Breast epithelium (tissue), 4 donors: ENCODE measurements at places on chromosomes 3 and 15. TPM values are rescaled to one million over a fixed set of nuclear protein-coding genes. Genes with fewer than 3 reads are reported as not detected.
A peak's percentile ranks its signal among the peaks of the same experiment; 100 is the strongest.

DNA sequence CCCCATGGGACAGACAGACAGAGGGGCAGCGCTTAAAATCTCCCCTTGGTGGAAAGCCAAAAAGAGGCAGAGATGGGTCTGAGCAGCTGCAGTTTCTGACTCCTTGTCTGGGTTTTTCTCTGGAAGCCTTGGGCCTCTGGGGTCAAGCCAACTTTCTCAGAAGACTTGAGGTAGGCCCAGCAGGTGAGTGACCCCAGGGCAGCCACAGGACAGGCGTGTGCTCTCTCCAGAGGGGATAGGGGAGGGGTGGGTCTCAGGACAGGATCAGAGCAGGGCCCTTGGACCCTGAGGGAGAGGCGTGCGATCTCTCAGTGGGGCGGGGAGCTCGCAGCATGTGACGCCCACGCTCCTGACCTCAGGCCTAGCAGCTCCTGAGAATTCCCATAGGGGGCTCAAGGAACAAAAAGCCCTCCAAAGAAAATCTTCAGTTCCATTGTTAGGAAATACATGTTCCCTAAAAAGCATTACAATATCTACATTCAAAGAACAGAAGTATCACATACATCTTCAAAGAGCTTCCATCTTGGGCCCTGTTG lies 34.6 kb upstream of the DUSP7 start:
- no peaks in the 10 kb centered on the region for H3K27me3 ChIP-seq
- H3K4me3 ChIP-seq = no peak overlapping the region
- DNase-seq = no peak
- no peaks in the 10 kb centered on the region for H3K36me3 ChIP-seq
- H3K4me1 ChIP-seq = no peaks in the 10 kb centered on the region
- H3K27ac ChIP-seq = peak overlapping the region; percentile 61

DNA sequence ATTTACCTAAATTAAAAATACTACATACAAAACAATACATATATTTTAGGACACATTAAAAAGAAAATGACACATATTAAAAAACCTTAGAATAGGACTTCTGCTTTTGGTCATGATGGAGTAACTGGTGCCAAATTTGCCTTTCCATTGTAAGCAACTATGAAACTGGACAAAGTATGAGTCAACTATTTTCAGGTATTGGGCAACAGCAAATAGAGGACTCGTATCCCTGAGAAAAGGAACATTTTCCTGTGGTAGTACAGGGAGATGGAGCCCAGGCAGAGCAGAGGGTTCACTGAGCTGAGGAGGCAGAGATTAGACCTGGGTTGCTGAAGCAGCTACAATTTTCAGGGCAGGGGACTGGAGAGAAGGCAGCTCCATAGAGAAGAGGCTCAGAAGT lies 14.7 kb downstream of the CCR1 start:
- no peaks in the 10 kb centered on the region for H3K36me3 ChIP-seq
- no peak overlapping the region for H3K4me3 ChIP-seq
- DNase-seq = no peak
- no peaks in the 10 kb centered on the region for H3K27me3 ChIP-seq
- H3K27ac ChIP-seq = no peak overlapping the region

GRCh38 chr3:19456738-19457137 lies 308.4 kb downstream of the KCNH8 start:
- H3K4me1 ChIP-seq = no peaks in the 10 kb centered on the region
- no peaks in the 10 kb centered on the region for H3K36me3 ChIP-seq
- no peak overlapping the region for H3K4me3 ChIP-seq
- H3K27ac ChIP-seq = no peak overlapping the region

DNA sequence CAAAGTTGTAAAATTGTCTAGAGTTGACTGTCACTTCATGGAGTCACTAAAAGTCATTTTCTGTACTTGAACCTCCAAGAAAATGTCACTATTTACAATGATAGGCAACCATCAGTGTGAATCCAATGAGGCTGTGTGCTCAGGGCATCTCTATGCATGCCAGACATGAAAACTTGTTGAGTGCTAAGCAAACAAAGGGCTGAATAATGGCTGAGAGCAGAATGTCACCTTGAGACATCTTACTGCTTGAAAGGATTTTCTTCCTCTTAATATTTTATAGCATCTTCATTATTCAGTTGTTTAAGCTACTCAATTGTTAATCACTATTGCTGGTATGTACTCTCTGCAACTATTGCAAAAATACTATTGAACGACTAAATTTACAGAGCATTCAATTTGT lies 184.7 kb downstream of the PLCH1 start:
- H3K36me3 ChIP-seq = no peaks in the 10 kb centered on the region
- H3K27me3 ChIP-seq = no peaks in the 10 kb centered on the region
- DNase-seq = no peak
- no peak overlapping the region for H3K27ac ChIP-seq
- H3K4me1 ChIP-seq = no peaks in the 10 kb centered on the region
- H3K4me3 ChIP-seq = no peak overlapping the region

DNA sequence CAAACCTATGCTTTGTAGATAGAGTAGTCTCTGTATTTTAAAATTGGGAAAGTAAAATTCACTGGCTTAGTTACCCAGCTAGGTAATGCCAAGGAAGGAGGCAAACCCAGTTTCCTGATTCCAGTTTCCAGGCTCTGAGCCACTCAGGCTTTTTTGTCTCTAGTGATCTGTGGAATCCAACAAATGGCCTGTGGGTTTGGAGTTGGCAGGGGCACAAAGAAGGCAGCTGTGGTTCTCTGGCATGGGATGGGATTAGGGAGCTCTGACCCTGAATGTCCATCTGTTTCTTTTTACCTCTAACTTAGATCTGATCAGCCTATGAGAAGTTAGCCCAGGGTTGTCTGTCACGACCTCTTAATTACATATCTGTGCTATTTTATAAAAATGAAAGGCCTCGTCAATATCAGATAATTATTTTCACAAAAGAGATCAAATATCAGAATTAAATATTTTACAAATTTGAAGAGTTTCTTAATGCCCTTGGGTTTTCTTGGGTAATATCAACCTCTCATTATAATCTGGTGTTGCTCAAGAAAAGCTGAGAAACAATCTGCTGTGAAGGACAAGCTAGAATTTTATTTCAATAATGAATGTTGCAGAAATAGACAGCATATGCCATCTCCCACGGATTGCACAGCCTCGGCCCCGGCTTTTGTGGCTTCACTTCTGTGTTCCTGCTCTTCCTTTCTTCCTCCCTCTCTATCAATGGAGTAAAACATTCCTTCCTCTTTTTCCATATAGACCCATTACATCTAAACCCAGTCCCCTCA lies 63.7 kb upstream of the DAZL start:
- no peak overlapping the region for H3K4me3 ChIP-seq
- H3K4me1 ChIP-seq = no peaks in the 10 kb centered on the region
- no peaks in the 10 kb centered on the region for H3K27me3 ChIP-seq
- no peak for DNase-seq

- H3K27me3 ChIP-seq = no peaks in the 10 kb centered on the region
- DNase-seq = no peak
- H3K27ac ChIP-seq = peak overlapping the region; percentile 94
- peaks cover 3% of the 10 kb centered on the region for H3K4me1 ChIP-seq
- H3K36me3 ChIP-seq = no peaks in the 10 kb centered on the region
Observed at GRCh38 chr3:49673121-49673714, 933 bp upstream of the APEH start.

- H3K36me3 ChIP-seq = no peaks in the 10 kb centered on the region
- H3K27ac ChIP-seq = no peak overlapping the region
- no peaks in the 10 kb centered on the region for H3K27me3 ChIP-seq
- DNase-seq = no peak
- H3K4me3 ChIP-seq = no peak overlapping the region
Observed at GRCh38 chr15:71355268-71355667, 240.0 kb downstream of the THSD4 start.

Gene PLA2G4E
- not detected for total RNA-seq

Gene DUOX2
- total RNA-seq = 0.98 TPM
